ENCODE measurements at places on chromosomes 6 and 20.
A peak's percentile ranks its signal among the peaks of the same experiment; 100 is the strongest.

DNA sequence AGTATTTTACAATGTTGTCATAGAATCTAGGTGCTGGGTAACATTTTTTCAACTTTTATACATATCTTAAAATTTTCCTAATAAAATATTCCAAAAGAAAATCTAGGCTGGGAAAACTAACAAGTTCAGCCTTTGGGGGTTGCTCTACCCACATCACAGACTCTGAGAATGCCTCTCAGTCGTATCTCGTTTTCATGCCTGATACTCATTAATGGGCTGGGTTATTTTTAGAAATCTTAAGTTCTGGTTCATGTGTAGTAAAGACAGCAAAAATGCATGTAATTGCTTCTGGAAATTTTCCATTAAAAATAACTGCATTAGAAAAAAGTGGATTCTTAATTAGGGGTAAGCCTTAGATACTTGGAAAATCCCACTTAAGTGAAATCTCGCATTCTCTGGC lies 149.3 kb downstream of the SLC24A3 start:
- DNase-seq, result no peak

GRCh38 chr6:33850869-33851541 lies 47.2 kb upstream of the MLN start:
- DNase-seq, result no peak

- peak; percentile 19 for DNase-seq
Observed at GRCh38 chr20:19692100-19692499, 66.0 kb upstream of the RIN2 start.

GRCh38 chr20:8547035-8547650 lies 415.1 kb downstream of the PLCB1 start:
- no peak for DNase-seq

DNA sequence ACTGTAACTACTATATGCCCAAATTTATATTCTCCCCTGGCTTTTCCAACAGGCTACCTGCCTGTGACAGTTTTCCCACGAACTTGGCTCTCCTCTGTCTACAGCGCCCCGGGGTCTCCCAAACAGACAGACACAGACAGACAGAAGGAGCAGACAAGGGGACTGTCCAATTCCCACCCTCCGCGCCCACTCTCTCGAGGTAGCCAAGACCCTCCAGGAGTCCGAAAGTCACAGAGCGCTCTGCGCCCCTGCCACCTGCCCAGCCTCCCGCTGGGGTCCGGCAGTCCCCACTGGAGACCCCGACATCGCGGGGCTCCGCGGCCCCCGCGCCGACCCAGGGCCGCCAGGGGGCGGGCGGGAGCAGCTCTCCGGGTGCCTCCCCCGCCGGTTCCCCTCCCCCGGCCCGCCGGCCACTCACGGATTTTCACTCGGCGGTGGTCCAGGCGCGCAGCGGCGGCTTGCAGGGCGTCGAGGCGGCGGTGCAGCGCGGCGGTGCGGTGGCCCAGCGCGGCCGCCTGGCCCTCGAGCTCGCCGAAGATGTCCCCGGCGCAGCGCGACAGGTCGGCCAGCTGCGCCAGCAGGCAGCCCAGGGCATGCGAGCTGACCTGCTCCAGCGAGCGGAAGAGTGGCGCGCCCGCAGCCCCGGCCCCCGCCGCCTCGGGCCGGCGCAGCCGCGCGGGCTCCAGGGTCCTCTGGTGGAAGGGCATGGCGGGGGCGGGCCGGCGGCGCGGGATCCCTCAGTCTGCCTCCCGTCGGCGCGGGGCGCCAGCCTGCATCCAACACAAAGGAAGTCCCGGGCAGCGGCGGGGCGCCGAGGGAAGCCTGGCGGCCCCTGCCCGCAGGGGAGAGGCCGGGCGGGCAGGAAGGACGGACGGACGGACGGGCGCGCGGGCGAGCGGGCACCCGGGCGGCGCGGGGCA lies 81.3 kb upstream of the CCDC28A start:
- DNase-seq, result peak; percentile 54

- no peak for DNase-seq
Observed at GRCh38 chr20:33083544-33084340, 4.3 kb downstream of the BPIFB4 start.

Data from fibroblast of villous mesenchyme (primary cell).